Substantia nigra (tissue), 51 donors: ENCODE measurements at places on chromosomes 7 and 10.

DNA sequence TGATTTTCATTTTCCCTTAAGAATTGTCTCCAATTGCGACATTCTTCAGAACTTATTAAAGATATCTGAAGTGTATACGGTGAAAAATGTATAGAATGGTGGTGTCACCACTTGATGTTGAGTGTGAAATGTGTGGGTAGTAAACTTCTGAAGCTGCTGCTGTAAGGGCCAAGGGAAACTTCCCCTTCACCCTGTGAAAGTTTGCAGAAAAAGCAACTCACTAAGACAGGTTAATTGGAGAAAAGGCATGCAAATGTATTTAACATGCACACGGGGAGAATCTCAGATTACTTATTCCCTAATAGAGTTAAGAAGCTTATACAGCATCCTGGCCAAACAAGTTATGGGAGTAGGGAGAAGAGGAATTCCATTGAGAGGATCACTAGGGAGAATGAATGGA lies 173.0 kb downstream of the NSUN6 start:
- no peak for DNase-seq

DNA sequence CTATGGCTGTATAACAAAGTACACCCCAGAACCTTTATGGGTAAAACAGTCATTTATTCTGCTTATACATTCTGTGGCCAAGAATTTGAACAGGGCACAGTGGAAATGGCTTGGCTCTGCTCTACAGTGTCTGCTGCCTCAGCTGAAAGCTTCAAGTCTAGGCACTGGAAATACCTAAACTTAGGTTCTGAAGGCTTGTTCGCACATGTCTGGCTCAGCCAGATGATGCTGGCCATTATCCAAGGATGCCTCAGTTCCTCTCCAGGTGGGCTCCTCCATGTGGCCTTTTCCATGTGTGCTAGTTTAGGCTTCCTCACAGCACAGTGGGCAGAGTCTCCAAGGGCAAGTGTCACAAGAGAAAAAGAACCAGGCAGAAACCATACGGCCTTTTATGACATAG lies 76.8 kb downstream of the RALA start:
- DNase-seq, result no peak

- no peak for DNase-seq
These were observed 2.8 kb upstream of the DENND2A start for GRCh38 chr7:140643416-140643815.

DNA sequence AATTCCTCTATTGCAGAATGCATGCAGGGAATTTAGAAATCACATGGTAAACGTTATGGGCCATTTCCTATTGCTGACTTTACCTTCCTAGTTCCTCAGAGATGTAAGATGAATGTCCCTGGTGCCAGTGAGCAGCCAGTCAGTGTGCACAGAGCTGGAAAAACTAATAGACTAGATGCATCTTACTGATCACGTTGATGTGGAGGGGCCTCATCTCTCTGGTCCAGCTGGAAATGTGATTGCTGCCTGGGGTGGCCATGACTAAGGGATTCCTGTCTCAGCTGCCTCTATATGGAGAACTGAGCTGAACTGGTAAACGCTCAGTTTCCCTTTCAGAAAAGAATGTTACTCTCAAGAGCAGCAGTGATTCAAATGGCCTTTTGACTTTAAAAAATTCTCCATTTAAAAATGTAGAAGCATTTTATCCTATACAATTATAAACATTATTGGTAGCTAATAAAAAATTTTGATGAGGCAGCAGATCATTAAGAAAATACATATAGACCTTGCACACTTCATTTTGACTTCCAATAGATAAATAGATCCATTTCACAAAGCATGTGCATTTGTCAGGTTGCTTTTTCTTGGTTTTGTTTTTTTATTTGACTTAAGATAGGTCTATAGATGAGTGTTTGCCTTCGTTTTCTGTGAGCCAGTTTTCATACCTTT lies 80.5 kb upstream of the INSYN2A start:
- DNase-seq, result no peak
